Stimulated activated CD8-positive, alpha-beta memory T cell treated with anti-CD3 and anti-CD28 coated beads, Interleukin-2, amount 100 ng/mL, for 1 hour (primary cell): ENCODE measurements at places on chromosomes 5 and 9.

- DNase-seq = no peak
These were observed 92.8 kb downstream of the NFIB start for GRCh38 chr9:14221119-14221518.

- DNase-seq = no peak
These were observed 1.6 kb downstream of the FABP6 start for GRCh38 chr5:160230686-160231527.

DNA sequence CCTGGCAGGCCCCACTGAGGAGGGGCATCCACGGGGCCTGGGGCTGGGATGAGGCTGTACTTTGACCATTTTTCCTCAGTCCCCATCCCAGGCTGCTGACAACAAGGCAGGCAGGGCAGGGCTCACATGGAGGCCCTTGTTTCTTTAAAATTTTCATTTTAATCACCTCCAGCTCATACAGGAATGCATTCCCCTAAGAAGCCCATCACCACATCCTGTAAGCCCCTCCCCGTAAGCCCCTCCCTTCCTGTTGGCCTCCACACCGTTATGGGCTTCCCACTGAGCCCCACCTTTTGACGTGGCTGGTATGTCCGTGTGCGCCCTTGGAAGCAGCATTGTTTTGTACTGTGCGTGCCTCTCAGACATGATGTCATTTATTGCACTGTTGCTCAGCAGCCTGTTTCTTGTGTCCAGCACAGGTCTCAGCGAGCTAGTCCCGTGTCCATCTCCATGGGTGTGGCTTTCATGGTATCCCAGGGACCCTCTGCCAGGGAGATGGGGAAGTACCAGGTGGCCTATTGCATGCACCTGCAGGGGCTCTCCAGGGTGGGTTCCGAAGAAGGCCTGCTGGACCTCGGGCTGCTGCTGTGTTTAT is 22.4 kb downstream of the PHF2 start:
- DNase-seq = no peak

- DNase-seq = no peak
These were observed 388 bp downstream of the ANKS6 start for GRCh38 chr9:98795970-98796363.

GRCh38 chr5:11984196-11984595 is 80.0 kb upstream of the CTNND2 start:
- no peak for DNase-seq

DNA sequence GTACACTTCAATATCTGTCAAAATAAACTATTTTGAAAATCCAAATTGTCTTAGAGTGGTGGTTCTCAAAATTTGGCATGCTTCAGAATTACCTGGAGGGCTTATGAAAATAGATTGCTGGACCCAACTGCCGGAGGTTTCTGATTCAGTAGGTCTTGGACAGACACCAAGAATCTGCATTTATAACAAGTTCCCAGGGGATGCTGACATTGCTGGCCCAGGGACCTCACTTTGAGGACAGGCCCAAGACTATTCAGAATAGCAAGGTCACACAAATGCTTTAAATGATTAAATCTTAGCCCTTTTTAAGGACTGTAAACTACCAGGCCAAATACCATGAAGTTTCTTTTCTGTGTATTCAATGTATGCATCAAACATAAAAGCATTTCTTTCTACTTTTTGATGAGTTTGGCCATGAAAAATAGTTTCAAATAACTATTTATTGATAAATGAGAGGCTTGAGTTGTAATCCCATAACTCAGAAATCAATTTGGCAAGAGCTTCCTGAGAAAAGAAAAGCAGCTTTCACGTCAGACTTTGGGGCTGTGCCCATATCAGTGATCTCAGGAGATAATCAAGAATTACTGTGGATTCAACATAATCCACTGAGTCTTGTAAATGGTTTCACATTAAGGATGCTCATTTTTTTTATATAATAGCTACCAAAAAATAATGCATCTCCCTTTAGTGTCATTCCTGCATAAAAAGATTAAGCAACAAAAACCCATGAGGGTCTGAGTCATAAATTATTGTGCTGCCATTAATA is 191.4 kb downstream of the FRMD3 start:
- DNase-seq = no peak

DNA sequence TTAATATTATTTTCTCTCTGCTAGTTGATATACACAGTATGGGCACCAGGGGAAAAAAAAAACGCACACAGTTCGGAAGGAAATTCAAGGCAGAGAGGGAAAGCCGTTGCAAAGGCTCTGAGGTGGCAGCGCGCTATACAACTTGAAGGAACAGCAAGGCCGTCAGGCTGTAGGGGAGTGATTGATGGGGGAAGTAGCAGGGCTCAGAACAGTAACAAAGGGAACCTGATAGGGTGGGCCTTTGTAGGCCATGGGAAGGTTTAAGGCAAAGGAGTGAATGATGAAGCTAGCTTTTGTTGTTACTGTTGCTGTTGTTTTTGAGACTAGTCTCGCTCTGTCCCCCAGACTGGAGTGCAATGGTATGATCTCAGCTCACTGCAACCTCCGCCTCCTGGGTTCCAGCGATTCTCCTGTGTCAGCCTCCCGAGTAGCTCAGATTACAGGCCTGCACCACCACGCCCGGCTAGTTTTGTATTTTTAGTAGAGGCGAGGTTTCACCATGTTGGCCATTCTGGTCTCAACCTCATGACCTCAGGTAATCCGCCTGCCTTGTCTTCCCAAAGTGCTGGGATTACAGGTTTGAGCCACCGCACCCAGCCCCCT is 27.0 kb downstream of the AQP7 start:
- DNase-seq = no peak

GRCh38 chr9:92289708-92290390 is 3.6 kb downstream of the IARS1 start:
- DNase-seq = no peak

GRCh38 chr5:148387325-148387724 is 3.6 kb downstream of the FBXO38 start:
- no peak for DNase-seq

GRCh38 chr9:136098844-136099243 is 3.8 kb upstream of the NACC2 start:
- no peak for DNase-seq

GRCh38 chr5:63043792-63044191 is 465.2 kb downstream of the LRRC70 start:
- DNase-seq = no peak

DNA sequence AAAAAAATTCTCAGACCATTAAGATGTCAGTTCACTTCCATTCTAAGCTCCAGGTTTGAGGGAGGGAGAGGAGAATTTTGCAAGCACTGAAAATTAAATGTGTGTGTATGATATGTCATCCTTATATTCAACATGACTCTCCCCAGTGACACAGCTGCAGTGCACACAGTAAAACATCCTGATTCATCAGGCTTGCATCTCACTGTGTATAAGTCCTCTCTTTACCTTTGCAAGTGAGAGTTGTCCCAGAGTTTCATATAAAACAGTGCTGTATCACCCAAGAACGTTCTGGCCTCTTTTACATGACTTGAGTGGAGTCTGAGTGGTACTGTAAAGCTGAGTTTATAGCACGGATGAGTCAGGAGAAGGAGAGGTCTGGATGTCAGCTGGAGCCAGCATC is 50.0 kb downstream of the DMRT2 start:
- DNase-seq = no peak

DNA sequence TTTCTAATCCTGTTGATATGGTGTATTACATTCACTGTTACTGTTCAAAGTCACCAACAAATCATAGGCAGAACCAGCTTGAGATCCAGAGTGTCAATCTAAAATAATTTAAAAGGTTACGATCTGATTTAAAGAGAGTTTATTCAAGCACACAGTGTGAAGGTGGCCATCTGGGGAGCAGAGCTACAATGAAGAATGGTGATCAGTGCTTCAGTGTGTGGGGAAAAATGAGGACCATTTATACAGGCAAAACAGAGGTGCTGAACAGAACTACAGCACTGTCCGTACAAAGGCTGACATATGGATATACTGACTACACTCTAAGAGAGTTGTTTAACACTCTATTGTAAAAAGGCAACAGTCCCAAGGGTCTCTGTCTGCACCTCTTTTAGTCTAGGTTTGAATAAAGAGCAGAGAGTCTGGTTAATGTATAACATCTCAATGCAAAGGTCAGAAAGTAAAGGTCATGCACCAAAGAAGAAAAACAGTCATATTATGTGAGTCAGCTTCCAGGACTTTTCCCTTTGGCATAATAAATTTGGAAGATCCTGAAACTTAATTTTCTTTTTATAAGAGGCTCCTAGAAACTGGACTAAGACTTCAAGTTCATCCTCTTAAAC is 29.7 kb upstream of the TDRD7 start:
- no peak for DNase-seq

GRCh38 chr5:54387659-54388232 is 67.8 kb upstream of the HSPB3 start:
- no peak for DNase-seq

DNA sequence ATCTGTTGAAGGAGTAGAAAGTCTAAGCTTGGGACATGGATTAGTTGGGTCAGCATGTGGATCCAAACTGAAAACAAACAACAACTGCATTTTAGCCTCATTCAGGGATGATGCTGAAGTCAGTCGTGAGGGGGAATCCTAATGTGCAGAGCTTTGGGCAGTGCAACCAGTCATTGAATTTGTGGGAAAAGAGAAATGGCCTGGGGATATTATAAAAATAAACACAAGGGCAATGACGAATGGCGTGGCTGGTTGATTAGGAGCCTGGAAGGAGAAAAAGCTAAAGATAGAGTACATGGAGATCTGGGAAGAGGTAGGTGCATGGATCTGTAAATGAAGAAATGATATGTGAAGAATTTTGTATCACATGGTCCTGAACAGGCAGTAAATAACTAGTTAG is 477.6 kb downstream of the TLE1 start:
- no peak for DNase-seq

- DNase-seq = no peak
These were observed 104.3 kb upstream of the SIMC1 start for GRCh38 chr5:176133877-176134276.

- no peak for DNase-seq
These were observed 581.5 kb upstream of the DAB2 start for GRCh38 chr5:40006260-40006659.

- no peak for DNase-seq
These were observed 612 bp upstream of the ATG10 start for GRCh38 chr5:81971111-81971711.
